Naive thymus-derived CD8-positive, alpha-beta T cell (primary cell): ENCODE measurements at places on chromosomes 1 and 21. TPM values are rescaled to one million over a fixed set of nuclear protein-coding genes. Genes with fewer than 3 reads are reported as not detected.

Gene GJA9
- not detected for total RNA-seq

Gene C21orf58
- 6.4 TPM for total RNA-seq

Gene NOC2L
- total RNA-seq: 78.3 TPM

Gene CYP4A22
- total RNA-seq: not detected

Gene RGS18
- total RNA-seq: not detected

Gene DSCAM
- not detected for total RNA-seq

Gene CCDC185
- total RNA-seq: not detected

Gene UMODL1
- total RNA-seq: 3.1 TPM

Gene C1orf122
- 16.4 TPM for total RNA-seq

Gene PCP4
- total RNA-seq: not detected

Gene S100A14
- not detected for total RNA-seq

Gene LCE6A
- not detected for total RNA-seq

Gene TLCD4
- 0.11 TPM for total RNA-seq

Gene UBE2Q1
- total RNA-seq: 114 TPM

Gene LENEP
- total RNA-seq: 0.91 TPM

Gene GIPC2
- total RNA-seq: 0.26 TPM

Gene OR2L3
- total RNA-seq: not detected

Gene AVPR1B
- total RNA-seq: not detected

Gene THEM5
- not detected for total RNA-seq
